Fibroblast of skin of abdomen (primary cell): ENCODE measurements at places on chromosomes 5 and 9.

DNA sequence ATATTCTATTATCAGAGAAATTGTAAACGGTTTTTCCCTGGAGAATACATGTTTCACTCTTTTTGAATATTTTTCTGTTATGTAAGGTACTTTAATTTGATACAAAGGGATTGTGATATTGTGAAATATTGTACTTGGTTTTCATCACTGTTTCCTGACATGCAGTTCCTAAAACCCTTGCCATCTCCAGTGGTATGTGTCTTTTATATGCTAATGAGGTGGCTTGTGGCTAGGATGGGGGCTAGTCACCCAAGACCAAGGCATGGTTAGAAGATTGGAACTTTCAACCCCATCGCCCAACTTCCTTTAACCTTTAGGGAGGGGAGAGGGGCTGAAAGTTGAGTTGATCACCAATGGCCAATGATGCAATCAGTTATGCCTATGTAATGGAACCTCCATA lies 160.6 kb downstream of the TAF11L14 start:
- DNase-seq: no peak

GRCh38 chr5:124747791-124748686 lies 1.6 kb upstream of the ZNF608 start:
- DNase-seq: peak; percentile 38

DNA sequence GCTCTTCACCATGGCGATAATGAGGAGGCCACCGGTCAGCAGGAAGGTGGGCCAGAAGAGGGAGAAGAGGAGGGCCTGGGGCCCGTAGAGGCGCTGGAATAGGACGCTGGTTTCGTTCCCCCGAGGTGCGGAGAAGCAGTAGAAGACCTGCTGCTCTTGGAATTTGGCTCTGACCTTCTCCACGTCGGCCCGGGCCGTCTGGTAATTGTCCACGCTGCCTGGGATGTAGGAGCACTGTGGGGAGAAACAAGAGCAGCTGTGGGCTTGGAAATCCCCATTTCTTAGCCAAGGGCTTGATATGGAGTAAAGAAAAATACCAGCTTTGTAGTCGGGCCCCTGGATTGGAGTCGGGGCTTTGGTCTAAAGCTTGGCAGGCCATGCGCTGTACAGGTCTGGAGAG lies 10.4 kb downstream of the KCNMB1 start:
- no peak for DNase-seq

GRCh38 chr5:136030956-136031611 lies 2.3 kb downstream of the TGFBI start:
- DNase-seq: no peak

DNA sequence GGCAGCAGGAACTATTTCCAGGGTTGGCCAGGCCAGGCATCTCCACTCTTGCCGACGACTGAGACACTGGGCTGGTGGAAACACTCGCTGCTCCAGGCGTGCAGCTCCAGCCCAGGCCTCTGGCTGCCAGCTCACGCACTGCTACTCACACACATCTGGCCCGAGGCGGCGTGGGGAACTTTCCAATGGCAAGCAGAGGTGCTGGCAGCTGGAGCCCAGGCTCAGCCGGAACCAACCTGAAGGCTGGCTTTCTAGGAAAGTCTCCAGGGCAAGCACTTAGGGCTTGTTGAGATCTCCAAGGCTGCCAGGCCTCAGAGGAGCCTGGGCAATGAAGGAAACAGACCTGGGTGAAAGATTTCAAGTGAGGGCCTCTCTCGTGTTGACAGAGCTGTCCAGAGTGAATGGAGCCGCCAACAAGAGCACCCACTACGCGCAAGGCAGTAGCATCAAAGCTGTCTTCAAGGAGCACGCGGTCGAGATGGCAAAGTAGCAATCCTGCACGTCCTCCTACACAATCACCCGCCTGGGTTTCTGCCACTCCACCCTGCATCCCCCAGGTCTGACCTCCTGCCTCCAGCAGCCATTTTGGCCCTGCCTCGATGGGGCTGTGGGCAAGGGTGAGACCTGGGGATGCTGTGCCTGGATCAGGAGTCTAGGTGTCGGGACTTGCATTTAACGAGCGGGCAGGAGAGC lies 14.4 kb downstream of the SH3PXD2B start:
- DNase-seq: no peak

DNA sequence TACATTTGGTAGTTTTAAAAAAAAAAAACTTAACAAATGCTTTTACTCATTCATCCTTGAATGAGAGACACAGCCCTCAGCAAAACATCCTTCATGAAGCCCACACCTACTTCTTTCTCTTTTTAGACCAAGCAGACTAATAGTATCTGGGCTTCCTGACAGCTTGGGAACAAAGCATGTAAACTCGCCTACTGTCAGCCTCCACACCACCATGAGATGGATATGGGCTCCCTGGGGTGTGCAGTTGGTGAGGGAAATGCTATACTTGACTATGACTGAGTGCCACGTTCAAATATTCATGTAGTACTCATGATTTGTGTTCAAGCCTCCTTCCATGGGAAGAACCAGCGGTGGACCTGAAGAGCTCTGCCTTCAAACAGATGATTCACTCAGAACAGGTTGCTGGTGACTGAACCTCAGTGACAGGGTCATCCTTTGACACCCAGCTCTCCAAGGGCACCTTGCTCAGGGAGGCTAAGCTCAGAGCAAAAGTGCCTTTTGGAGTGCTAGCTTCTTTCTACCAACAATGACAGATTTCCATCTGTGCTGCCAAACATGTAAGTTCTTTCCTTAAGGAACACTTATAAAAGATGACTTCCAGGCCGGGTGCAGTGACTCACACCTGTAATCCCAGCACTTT lies 36.8 kb downstream of the SLC22A5 start:
- no peak for DNase-seq

- no peak for DNase-seq
These were observed 27.9 kb downstream of the FBXW11 start for GRCh38 chr5:171978519-171978918.

DNA sequence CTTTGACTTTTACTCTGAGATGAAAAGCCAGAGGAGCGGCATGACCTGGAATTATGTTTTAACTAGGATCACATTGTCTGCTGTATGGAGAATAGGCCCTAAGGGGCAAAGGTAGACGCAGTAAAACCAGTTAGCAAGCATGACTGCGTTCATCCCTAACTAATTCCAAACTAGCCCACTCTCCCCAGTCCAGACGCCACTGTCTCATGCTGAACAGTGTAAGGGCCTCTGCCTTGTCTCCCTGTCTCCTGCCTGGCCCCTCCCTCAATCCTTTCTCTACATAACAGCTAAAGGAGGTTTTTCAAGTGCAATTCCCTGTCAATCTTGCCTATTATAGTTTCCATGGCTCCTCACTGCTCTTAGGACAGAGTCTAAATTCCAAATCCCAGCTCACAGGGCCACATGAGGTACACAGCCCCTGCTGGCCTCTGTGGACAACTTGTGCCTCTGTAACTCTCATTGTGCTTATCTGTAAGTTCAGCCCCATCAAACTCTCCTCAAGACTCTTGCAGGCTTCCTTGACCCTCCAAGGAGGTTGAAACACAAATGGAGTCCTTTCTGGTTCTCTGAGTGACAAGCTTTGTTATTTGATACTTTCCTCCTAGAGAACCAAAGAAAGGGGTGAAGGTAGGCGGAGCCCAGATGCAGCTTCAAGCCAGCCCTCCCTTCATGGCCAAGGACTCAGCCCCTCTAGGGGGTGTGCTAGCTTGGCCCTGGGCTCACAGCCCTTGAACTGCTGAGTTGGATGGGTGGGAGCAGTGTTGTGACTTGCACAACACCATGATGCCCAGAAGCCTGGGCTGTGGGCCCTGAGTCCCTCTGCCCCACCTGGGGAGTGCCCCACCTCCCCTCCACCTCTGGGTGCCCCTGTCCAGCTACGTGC lies 16.0 kb upstream of the SLC22A4 start:
- DNase-seq: no peak

DNA sequence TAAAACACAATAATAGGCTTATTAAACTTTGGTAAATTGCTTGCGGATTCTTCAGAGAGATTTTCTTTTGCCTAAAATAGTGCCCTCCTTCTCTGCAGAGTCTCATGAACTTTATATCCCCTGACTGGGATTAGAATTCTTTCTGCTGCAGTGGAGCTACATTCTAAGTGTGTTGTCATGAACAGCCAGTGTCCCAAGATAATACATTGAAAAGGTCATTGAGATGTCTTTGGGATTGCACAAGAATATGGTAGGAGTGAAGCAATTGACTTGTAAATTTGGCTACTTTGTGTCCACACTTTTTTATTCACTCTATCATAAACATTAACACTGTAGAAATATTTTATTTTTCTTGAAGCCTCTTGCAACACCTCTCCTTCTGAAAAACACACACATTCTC lies 604.5 kb downstream of the GABRG2 start:
- no peak for DNase-seq

DNA sequence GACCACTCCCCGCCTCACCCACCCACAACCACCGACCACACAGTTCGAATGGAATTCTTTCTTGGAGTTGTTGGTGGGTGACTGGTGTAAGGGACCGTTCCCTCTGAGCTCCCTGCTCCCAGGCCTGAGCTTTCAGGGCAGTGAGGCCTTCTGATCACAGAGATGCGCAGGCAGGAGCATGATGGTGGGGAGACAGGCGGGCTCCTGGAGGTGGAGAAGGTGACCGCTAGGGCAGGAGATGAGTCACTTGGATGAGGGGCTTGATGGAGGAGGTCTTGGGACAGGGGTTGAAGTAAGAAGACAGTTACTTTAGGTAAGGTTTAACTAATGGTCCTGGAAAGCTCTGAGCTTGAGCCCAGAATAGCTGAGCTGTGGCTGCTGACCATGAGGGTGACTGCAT lies 88.5 kb downstream of the HSPA4 start:
- DNase-seq: no peak

DNA sequence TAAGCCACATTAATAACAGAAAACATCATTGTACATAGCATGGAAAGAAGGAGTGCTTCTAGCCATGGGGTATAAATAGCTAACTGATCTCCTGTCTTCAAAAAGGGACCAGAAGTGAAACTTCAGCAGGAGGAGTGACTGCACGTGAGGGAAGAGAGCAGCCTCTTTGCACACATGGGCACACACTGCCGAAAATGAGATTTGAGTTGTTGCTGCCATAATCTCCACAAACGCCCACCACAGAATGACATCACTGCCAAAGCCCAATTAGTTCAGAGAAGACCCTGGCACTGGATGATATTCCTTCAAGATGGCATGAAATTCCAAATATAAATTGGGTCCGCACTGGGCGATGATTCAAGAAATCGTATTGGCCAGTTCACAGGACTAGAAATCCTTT lies 238.9 kb upstream of the NR4A3 start:
- no peak for DNase-seq

- DNase-seq: peak; percentile 72
These were observed at the start of gene AK8 for GRCh38 chr9:132877824-132878694. Gene AK8 (minus strand): TSS chr9:132878284. CDS start chr9:132878255, 29 bp downstream.

- DNase-seq: no peak
These were observed 7.5 kb upstream of the PRLR start for GRCh38 chr5:35237580-35238376.

- DNase-seq: no peak
These were observed 69.4 kb upstream of the ACTBL2 start for GRCh38 chr5:57552033-57552432.

GRCh38 chr5:41924872-41925554 lies at the start of gene FBXO4:
Gene FBXO4 (plus strand): TSS chr5:41925281. CDS start chr5:41925310, 29 bp downstream.
- peak; percentile 81 for DNase-seq

DNA sequence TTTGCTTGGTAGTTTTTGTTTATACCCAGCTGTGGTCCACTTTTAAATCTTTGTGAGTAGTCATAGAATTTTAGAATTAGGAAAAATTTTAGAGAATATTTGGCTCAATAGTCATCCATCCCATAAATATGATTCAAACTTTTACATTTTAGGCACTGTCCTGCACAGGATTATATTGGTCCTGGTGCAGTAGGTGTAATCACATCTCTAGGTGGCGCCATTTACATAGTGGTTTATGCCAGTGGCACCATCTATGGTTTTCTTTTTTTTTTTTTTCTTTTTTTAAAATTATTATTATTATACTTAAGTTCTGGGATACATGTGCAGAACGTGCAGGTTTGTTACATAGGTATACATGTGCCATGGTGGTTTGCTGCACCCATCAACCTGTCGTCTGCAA lies 260.7 kb upstream of the KCNN2 start:
- DNase-seq: peak; percentile 41

DNA sequence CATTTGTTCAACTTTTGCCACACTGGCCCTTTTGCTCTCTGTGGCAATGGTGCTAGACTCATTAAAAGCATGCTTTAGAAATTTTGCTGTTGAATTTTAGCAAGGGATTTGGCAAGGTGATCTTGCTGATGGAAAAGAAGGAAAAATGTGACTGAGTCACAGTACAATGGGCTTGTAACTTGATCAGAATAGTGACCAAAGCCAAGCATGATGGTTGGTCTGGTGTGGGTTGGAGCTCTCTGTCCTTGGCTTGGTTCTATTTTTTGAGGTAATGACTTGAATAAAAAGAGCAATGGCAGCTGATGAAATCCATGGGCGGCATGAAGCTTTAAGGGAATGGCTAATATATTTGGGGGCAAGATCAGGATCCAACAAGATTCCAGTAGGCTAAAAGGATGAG lies 114.4 kb upstream of the ZNF366 start:
- DNase-seq: no peak

DNA sequence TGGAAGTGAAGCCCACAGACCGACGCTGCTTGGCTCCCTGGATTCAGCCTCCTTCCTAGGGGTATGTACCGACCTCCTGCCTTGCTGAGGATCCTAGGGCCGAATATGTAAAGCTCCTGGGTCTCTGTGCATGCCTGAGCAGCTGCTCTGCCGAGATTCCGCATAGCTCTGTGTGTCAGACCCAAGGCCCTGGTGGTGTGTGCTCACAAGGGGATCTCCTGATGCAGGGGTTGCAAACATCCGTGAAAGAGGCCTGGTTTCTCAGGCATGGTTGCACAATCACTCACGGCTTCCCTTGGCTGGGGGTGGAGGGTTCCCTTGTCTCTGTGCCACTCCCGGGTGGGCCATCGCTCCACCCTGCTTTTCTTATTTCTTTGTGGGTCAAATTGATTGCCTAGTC lies 19.9 kb upstream of the SVEP1 start:
- DNase-seq: peak; percentile 42

DNA sequence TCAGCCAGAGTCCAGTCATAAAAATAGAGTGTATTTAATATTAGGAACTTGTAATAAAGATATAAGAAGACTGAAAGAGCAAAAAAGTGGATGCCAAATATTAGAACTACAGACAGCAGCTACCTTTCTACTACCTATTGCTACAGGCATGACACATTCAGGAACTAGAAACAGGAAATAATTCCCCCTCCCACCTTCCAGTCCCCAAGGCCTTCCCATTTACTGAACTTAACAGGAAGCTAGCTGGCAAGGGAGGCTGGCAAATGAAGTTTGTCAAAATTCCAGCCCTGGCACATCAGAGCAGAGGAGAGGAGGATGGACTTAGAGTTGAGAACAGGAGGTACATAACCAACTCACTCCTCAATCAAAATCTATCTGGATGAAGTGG lies 50.2 kb upstream of the RIC1 start:
- DNase-seq: no peak
